Left forelimb (tissue), 1 donor: ENCODE measurements at places on chromosomes 1 and 21.

DNA sequence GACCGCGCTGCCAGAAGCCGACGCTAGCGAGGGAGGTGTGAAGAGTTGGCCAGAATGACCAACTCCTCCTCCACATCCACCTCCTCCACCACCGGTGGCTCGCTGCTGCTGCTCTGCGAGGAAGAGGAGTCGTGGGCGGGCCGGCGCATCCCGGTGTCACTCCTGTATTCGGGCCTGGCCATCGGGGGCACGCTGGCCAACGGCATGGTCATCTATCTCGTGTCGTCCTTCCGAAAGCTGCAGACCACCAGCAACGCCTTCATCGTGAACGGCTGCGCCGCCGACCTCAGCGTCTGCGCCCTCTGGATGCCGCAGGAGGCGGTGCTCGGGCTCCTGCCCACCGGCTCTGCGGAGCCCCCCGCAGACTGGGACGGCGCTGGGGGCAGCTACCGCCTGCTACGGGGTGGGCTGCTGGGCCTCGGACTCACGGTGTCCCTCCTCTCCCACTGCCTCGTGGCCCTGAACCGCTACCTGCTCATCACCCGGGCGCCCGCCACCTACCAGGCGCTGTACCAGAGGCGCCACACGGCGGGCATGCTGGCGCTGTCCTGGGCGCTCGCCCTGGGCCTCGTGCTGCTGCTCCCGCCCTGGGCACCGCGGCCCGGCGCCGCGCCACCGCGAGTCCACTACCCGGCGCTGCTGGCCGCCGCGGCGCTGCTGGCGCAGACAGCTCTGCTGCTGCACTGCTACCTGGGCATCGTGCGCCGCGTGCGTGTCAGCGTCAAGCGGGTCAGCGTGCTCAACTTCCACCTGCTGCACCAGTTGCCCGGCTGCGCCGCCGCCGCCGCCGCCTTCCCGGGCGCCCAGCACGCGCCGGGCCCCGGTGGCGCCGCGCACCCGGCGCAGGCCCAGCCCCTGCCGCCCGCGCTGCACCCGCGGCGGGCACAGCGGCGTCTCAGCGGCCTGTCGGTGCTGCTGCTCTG lies 1.2 kb downstream of the GPR88 start:
- no peak for DNase-seq

DNA sequence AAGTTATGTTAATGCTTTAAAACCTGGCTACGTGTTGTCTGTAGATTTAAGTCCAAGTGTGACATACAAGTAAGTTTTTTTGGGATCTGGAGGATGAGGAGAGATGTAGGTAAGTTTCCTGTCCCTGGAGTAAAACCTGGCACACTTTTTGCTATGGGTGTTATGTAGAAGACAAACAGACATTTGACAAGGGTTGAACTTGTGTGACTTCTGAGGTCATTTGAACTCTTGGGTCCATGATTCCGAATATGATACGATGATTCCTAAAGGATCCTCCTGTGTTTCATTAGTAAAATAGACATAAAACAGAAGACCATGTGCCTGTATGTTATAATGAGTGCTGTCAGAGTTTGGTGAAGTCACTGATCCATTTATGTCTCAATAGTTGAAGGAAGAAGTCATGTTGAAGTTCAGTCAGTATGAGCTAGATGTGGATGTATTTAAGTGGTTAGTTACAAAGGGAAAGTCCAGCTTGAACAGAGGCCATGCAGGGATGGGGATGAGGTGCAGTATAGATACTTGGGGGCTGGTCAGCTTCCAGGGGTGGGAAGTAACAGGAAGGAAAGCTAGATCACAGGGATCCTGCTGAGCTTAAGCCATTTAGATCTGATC lies 44.3 kb downstream of the ARID1A start:
- DNase-seq = no peak

GRCh38 chr1:8562222-8562621 lies 244.3 kb downstream of the SLC45A1 start:
- no peak for DNase-seq

DNA sequence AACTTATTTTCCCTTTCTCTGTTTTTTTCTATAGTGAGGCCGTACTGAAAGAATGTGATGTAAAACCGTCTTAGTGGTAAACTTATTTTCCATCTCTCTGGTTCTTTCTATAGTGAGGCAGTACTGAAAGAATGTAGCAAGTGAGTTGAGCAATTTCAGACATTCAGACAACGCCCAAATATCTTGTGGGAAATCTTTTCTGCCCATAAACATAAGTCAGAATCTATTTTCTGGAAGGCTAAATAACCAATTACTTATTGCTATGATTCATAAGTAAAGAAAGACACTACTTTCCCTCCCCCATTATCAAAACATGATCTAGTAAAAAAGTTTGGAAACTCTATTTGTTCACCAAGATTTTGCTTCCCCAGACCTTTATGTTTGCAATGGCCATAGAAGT lies 18.8 kb upstream of the SCCPDH start:
- DNase-seq = no peak
